AML-193 (cell line): ENCODE measurements at places on chromosomes 13 and 19.

DNA sequence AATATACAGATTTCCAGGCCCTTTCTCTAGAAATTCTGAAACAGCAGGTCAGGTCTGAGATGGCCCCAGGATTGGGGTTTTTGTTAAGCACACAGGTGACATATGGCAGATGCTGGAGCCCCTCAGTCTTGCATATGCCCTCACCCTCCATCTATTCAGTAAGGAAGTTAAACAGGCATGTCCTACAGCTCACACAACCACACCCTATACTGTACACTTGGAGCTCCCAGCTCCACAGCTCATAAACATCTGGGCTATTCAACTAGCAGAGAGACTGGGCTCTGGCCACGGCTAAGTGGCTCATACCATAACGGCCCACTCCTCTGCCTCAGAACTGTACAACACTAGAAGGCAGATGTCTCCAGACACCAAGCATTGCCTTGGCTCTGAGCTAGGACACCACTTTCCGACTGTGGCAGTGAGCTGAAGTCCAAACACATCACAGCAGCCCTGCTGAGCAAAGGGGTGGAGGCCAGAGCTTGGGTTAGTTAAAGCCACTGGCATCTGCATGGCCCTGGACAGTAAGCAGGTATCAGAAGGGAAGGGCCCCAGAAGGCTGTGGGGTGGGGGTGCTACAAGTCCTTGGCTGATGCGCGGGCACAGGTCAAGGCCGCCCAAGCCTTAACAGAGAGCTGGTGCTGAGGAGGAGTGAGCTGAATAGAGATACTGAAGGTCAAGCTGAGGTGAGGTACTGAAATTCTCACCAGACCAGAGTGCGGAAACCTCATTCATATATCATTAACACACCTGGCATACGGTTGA is 79.1 kb downstream of the ABCC4 start:
- no peak for DNase-seq

- no peak for DNase-seq
These were observed 2163.1 kb upstream of the PCDH20 start for GRCh38 chr13:63578796-63579195.

DNA sequence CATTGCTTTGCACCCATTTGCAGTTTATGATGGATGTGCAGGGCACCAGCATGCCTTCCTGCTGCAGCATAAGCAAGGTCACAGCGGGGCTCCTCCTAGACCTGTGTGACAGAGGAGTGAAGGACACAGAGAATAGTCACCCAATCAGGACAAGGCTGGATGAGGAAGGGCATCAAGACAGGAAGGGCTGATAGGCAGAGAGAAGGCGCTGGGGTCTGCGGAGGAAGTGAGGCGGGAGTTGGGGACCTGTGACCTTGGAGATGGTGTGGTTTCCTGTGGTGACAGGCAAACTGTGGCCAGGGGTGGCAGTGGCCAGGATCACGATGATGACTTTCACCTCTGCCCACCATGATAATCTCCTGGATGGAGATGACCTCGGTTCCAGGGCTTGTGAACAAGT is 16.4 kb upstream of the KCTD15 start:
- no peak for DNase-seq

- DNase-seq: no peak
These were observed 168.0 kb downstream of the PAN3 start for GRCh38 chr13:28306325-28306724.

DNA sequence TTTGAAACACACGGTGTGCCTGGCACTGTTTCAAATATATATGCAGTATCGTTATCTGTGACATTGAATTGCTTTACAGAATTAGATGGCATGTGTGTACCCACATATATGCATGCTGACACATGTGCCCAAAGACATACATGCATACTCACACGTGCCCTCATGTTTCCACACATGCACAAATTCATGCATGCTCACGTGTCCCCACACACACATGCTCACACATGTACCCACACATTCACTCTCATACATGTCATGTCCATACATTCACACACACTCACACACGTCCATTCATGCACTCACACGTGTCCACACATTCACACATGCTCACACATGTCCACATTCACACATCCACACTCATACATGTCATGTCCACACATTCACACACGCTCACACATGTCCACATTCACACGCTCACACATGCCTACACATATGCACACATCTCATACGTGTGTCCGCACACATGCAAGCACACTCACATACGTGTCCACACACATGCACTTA is 17.9 kb upstream of the C13orf46 start:
- DNase-seq: no peak

DNA sequence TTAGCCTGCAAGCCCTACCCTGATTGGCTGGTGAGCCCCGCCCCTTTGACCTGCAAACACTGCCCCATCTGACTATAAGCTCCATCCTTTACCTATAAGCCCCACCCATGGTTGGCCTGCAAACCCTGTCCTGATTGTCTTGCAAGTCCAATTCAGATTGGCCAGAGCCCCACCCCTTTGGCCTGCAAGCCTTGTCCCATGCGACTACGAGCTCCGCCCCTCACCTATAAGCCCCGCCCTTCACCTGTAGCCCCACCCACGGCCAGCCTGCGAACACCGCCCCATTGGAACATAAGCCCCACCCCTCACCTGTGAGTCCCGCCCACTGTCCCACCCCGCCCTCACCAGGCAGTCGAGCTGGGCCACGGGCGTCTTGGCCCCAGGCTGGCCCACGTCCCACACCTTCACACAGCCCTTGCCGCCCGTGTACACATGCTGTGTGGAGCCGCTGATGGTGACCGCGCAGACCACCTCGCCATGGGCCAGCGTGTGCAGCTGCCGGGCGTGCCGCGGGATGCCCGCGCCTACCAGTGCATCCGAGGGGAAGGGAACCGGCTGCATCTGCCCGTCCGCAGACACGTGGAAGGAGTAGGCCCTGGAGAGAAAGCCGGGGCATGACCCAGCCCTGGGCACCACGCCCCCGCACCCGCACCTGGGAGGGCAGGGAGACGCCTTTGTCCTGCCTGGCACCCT is 22.9 kb downstream of the TLE2 start:
- DNase-seq: no peak

DNA sequence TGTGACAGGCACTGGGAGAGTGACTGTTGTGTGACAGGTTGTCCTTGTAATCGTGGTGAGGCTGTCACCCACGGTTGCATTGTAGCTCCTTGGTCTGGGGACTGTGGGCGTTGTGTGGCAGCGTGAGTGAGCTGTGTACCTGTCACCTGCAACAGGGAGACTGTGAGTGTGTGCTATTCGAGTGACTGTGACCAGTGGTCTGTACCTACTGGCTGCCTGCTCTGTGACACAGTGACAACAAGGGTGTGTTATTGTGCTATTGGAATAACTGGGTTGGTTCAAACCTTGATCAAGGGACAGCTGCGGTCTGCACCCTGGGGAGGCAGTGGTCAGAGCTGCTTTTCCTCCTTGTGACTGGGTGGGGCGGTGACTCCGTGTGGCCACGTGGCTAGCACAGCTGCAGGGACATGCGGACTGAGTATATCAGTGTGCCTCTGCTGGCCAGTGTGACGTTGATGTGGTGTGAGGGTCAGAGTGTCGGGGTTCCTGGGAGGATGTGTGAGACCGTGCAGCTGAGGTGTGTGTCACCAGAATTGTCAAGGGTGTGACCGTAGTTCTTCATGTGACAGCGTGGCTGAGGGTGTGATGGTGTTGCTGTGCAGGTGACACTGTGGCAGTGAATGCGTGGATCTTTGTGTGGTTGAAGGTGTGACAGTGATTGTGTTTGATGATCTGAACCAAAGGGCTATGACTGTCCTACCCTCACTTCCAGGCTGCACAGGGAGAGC is 10.1 kb upstream of the NFIX start:
- no peak for DNase-seq

DNA sequence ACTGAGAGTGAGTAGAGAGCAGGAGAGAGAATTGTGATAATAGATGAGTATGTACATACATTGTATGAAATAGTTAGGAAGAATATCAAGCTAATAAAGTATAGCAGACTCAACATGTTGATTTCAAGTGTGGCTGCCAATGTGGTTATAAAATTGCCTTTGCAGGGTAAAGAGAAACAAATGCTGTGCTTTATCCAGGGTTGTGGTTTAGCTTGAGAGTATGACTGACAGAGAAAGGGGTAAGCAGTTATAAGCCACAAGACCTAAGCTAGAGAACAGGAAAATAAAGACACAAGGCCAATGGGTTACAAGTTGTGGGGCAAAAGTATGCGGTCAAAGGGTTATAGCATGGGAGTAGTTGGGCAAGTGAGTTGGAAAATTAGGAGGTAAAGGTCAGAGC is 1217.5 kb downstream of the DIAPH3 start:
- no peak for DNase-seq

- DNase-seq: no peak
These were observed 13.1 kb downstream of the UPF1 start for GRCh38 chr19:18844806-18845329.
